ENCODE measurements at places on chromosomes 3 and 15.

GRCh38 chr3:8282541-8283165 is 219.0 kb upstream of the LMCD1 start:
- no peak for DNase-seq

- no peak for DNase-seq
Observed at GRCh38 chr3:41955192-41955591, 6.7 kb downstream of the ULK4 start.

DNA sequence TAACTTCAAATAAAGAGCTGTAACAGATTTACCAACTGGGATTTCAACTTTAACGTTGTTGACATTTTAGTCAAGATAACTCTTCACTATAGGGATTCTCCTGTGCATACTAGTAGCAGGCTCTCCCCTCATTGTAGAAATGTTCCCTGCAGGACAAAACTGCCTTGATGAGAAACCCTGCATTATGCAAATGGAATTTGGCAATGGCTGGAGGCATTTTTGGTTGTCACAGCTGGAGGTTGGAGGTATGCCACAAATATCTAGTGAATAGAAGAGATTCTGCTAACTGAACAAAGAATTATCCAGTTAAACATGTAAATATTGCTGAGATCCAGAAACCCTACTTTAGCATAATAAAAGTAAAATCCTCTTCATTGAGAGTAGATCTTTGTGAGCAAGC is 928.8 kb upstream of the ALCAM start:
- no peak for DNase-seq

- no peak for DNase-seq
Observed at GRCh38 chr15:73756947-73757513, 3.9 kb upstream of the INSYN1 start.

DNA sequence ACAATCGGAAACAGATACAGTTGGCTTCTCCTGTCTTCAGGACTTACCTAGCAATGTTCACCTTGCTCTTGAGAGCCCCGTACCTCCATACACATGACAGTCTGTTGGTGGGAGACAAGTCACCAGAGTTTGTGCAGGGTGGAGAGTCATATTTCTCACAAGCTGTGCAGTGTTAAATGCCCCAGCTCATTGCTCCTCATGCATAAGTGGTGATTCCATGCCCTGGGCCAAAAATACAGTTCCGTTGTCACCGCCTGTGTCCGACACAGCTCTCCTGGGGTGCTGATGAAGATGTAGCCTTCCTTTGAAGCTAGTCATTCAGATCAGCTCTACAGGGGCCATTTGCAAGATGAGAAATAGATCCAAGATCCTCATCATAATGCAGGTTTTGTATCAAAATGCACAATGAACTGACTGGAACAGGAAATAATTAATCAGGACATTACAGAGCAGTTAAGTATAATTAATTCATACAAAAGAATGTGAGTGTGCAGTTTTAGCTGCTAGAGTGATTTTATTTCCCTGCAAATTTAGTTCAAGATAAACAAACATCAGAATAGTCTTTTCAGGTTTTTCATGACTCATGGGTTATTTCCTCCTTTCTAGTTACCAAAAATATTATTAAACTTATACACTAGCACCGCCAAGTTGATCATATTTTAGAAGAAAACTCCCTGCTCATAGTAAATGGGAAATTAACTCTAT is 66.5 kb downstream of the CD47 start:
- DNase-seq, result no peak

DNA sequence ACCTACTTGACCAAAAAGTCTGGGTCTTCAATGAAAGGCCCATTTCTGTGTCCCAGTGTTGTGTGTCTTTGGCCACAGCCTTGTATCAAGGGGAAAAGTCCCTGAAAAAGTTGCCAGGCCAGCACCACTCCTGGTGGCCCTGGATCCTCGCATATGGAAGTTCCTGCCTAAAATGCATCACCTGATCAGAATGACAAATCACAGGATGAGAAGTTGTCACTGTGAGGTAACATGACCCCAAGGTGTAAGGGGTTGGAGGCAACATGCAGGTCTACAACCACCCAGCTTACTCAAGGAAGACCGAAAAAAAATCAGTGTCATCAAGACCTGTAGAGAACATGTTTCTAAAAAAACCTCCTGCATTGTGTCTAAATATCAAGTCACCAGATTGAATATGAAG is 25.6 kb downstream of the PARP15 start:
- DNase-seq, result no peak

- no peak for DNase-seq
Observed at GRCh38 chr15:62164396-62165103, 535 bp downstream of the C2CD4B start.

GRCh38 chr15:91966194-91966552 is 112.7 kb downstream of the SLCO3A1 start:
- no peak for DNase-seq

- peak; percentile 83 for DNase-seq
Observed at GRCh38 chr3:167864552-167864874, 129.0 kb downstream of the SERPINI1 start.

DNA sequence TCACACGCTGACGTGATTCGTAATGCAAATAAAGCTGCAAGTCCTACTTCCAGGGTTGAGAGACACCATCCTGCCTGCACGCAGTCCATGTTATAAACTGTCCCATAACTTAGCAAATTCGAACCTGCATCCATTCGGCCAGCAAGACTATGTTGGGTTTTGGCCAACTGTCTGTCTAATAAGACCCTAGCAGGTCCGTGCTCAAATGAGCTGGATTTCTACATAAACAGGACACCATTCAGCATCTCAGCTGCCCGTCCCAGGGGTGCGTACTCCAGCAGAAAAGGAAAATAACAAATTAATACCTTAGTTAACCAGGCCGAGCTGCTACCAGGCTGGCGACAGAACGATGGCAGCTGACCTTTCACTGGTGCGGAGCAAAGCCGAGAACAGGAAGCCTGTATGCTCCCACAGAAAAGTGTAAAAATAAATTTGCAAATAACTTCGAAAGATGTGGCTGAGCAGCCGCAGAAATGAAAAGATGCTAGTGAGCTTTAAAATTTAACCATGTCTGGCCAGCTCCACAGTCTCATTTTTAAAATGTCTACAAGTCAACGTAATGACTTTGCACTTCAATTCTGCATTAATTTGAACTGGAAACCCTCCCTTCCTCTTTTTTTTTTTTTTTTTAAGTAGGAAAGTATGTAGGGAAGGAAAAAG is 97.1 kb upstream of the SNRPA1 start:
- no peak for DNase-seq

- DNase-seq, result peak; percentile 99
Observed at GRCh38 chr3:183306798-183307671, 54.0 kb downstream of the B3GNT5 start.

- DNase-seq, result no peak
Observed at GRCh38 chr3:104908761-104909160, 457.9 kb upstream of the ALCAM start.

DNA sequence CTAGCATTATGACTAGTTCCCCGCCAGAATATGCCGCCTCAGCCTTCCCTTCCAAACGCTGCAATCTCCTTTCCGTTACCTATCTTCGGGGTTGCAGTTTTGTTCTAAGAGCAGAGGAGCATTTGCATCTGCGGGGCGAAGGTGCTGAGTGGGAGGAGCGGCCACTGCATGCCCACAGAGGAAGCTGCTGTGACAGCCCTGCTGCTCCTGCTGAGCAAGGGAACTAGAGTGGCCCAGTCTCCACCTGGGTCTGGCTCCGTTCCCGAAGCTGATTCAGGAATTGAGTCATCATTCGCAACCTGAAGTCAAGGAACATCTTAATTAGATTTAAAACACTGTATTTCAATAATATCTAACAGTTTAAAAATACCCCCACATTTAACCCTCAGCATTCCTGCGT is 98.2 kb upstream of the TJP1 start:
- no peak for DNase-seq

DNA sequence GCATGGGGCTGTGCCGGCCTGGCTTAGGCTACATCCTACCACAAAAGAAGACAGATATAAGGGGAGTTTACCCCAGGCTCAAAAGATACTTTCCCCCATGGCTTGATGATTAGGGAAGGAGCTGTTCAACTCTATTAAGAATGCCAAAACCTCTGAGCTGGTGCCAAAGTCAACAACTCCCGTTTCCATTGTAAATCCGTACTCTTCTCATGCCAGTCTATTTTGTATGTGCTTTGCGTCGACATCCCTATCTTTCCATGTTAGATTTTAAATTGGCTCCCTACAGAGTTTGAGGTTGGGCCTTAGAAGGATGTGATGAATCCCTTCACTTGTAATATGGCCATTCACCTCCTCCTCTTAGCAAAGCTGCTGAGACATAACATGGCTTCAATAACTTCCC is 46.9 kb downstream of the RLBP1 start:
- DNase-seq, result no peak

DNA sequence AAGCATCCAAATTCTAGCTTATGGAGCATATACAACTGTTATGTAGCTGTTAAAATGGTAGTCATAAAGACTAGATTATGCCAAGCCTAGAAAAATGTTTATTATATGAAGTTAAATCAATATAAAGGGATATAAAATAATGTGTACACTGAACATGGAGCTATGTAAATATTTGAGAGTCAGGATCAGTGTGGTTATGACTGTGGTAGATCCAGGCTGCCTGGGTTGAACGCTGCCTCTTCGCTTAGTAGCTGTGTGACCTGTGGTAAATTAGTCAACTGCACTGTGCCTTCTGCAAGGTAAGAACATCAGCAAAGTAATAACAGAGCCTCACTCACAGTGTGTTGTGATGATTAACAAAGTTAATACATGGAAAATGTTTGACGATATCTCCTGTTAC is 212.2 kb downstream of the RBMS3 start:
- DNase-seq, result no peak

GRCh38 chr3:38348903-38349302 is 2.3 kb downstream of the XYLB start:
- DNase-seq, result peak; percentile 84

GRCh38 chr15:92092289-92093105 is 239.0 kb downstream of the SLCO3A1 start:
- peak; percentile 22 for DNase-seq

- DNase-seq, result no peak
Observed at GRCh38 chr3:135981701-135982403, 16.3 kb downstream of the PPP2R3A start.

DNA sequence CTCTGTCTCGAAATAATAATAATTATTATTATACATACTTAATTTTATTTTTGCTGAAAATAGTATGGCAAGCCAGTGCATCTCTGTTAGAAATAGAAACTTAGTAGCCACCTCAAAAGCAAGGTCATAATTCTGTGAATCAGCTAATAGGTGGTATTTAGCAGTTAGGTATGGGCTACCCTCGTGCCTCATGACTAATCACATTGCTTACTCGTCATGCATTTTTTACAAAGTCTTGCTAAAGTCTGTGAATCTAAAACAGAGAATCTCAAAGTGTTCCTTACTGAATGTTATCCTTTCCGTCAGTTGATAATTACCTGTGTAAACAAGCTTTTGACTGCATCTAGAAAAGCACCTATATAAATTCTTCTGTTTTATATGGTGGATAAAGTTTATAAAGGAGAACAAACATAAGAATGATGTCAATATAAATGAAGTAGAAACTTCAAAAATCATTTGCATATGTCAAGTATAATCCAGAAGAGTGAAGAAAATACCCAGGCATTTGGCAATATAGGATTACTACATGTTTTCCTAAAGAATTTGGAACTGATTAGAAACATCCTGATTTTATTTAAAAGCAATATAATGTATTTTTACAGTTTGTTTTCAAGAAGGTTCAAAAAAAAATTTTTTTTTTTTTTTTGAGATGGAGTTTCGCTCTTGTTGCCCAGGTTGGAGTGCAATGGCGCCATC is 6.2 kb downstream of the PPARG start:
- no peak for DNase-seq

GRCh38 chr15:94206463-94207167 is 24.7 kb upstream of the MCTP2 start:
- peak; percentile 96 for DNase-seq

DNA sequence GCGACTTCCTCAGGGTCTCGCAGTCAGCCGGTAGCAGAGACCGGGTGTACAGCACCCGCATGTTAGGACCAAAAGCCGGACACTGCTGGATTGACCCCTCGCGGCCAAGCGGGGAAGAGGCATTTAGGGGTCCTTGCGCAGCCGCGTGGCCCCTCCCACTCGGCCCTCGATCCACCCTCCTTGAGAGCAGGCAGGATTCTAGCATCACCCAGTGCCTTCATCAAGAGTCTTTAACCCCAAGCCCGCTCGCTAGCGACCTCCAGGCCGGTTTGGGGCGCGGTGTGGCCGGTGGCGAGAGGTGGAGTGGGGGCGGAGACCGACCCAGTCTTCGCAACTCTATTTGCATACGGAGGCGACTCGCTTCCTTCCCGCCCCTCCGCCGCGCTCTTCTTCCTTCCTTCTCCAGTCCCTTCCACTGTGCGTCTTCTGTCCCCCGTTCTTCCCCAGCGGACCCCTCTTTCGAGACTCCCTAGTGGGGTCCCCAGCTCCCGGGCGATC is at the start of gene ST6GAL1:
TSS of gene ST6GAL1 (plus strand) at position 384 of the 498 bp plus-strand sequence. CDS start 112,178 bp downstream, outside the sequence.
- peak; percentile 58 for DNase-seq

Measured in MV-4-11 (cell line).